ENCODE measurements at places on chromosomes 5 and 9.

- DNase-seq, result no peak
Observed at GRCh38 chr5:94632024-94632423, 13.6 kb downstream of the SLF1 start.

DNA sequence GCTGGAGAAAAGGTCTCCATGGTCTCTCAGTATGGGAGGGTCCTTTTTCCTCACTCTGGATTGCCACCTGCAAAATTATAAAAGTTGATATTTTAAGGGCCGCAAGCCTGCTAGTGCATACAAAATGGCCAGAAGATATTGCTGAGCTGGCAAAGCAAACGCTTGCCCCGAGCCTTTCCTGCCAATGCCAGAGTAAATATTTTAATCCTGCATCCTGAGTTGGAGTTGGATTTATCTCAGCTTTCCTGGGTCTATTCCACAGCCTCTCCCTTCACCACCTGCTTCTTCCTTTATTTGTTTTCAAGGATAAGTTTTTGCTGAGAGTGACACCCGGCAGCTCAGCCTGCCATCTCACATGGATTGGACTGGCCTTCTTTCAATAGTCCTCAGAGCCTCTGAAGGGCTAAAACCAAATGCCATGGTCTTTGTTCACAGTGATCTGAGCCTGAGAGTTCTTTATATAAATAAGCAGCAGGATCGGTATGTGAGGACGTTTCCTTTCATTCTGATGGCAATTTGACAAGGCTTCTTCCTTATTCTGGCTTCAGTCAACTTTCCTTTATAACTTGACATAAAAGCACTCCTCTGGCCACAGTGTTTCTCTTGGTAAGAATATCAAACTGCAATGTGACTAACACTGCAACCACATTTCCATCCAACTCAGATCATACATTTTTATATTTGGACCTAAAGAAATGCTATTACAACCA, 170.1 kb downstream of the ADAMTS12 start:
- no peak for DNase-seq

GRCh38 chr9:137161558-137162486, 8.0 kb downstream of the LRRC26 start:
- DNase-seq, result no peak

DNA sequence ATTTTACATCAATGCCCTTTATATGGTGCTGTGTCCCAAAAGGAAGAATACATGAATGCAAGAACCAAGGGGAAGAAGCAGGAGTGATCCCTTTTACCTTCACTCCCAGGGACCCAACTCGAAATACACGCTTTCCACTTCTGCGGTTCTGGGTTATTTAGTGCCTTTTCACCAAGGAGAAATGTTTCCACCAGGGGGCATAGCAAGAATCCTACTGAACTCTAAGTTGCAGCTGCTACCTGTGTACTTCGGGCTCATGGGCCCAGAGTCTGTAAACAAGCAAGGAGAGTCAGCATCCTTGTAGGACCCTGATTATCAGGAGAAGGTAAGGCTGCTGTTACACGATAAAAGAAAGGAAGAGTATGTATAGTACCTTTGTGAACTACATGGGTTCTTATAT, 45.7 kb downstream of the DPYSL3 start:
- no peak for DNase-seq

DNA sequence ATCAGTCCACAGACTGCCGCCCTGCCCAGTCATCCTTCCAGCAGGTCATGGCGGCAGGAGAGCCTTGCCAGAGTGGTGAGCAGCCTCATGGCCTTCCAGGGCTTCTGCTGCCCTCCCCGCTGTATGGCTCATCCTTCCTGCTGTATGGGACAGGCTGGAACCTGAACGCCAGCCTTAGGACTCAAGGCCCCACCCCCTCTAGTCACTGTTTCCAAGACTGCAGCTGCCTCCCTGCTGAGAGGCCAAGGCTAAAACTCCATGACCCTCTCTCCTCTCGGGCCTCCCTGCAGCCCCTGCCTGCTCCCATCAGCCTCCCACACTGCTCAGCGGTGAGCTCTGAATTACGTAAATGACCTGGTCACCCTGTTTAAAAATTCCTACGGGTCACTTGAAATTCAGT, 227.5 kb downstream of the AGTPBP1 start:
- no peak for DNase-seq

GRCh38 chr5:181163487-181164075, 16.2 kb downstream of the OR2V2 start:
- no peak for DNase-seq

DNA sequence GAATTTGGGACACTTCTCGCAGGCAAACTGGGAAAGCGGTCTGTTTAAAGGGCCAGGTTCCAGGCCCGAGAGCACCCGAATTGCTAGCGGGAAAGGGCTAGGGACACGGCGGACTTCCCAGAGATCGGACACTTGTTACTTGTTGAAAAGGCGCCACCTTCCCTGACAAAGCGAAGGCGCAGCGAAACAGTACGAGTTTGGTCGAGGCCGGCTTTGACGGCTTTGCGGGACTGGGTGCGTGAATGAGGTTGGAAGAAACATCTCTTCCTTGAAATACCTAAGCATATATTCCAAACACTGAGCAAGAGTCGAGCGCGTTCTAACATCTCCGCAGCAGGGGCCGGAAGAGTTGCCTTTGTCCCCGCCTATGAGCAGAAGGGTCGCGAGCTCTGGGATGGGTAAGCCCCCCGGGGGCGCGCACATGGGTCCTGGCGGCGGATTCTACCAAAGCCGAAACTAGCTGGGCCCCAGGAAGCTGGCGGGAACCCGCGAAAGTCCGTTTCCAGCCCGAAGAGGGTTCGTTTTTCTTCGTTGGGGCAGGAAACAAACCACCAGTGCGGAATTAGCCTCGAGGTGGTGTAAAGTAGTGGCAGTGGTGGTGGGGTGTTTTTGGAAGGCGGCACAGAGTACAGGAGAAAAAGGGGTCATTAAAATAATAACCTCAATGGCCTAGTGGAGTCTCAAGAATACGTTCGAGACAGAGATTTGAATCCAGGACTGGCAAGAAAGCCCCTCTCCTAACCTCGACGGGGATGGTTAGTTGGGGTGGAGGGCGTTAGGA, 1.5 kb downstream of the GDNF start:
- DNase-seq, result no peak

GRCh38 chr5:178338126-178338749, 105.6 kb upstream of the PHYKPL start:
- no peak for DNase-seq

DNA sequence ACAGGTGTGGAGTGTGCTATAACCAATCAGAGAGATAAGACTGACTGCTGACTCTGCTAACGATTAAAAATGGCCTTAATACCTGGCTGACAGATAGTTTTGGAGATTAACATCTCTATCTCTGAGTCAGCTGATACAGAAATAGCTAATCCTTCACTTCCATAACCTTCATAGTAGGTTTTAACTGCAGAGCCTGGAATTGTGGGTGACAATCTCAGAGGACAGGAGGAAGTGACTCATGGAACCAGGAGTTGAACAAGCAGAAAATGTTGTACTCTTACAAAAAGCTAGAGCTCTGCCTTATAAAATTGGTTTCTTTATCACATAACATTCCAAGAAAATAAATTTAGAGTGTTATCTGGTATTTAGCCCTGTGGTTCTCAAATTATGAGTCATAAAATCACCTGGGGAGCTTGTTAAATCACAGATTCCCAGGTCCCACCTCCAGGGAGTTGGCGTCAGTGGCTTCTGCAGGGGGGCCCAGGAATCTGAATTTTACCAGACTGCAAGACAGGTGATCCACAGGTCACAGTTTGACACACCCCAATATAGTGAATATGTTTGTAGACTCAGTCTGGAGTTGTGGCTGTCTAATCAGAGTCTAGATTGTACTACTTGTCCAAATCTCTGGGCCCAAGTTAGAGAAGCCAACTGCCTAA, 44.4 kb upstream of the AFAP1L1 start:
- DNase-seq, result no peak

GRCh38 chr9:99075246-99075912, 29.5 kb upstream of the TGFBR1 start:
- DNase-seq, result no peak

DNA sequence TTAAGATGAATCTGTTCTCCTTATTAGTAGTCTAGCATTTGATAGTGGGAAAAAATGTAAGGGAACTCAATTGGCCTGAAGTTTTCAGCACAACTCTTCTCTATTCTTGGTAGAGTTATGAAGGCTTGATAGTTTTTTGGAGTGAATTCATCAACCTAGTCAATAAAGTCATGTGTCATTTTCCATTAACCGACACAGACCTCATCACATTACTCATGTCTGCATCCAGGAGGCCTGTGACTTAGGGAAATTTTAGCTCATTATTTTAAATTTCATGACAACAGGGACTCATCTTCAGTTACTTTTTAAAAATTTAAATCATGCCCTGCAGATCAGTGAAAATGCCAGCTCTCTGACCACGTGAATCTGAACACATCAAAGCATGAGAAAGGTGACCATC, 63.3 kb downstream of the ADAMTS16 start:
- no peak for DNase-seq

- no peak for DNase-seq
Observed at GRCh38 chr9:73896061-73896460, 601.1 kb upstream of the RORB start.

DNA sequence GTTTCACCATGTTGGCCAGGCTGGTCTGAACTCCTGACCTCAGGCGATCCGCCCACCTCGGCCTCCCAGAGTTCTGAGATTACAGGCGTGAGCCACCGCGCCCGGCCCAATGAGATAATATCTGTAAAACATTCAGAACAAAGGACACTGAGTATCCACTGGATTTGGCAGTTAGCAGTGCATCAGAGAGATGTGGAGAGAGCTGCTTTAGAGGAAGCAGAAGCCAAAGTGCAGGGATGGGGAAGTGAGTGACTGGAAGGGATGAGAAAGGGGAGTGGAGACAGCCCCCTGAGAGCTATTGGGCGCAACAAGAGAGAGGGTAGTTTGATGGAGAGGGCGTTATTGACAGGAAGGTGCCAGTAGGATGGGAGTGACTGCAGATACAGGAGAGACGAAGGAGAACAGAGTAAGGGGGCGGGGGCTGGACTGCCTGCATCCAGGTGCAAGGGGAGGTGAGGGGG, 157.5 kb upstream of the SHB start:
- DNase-seq, result no peak

GRCh38 chr5:141373673-141374317, at the start of gene PCDHGA6:
Gene PCDHGA6, plus strand, starts transcription at chr5:141373891. Its CDS starts 193 bp downstream, at chr5:141374084.
- DNase-seq, result no peak

DNA sequence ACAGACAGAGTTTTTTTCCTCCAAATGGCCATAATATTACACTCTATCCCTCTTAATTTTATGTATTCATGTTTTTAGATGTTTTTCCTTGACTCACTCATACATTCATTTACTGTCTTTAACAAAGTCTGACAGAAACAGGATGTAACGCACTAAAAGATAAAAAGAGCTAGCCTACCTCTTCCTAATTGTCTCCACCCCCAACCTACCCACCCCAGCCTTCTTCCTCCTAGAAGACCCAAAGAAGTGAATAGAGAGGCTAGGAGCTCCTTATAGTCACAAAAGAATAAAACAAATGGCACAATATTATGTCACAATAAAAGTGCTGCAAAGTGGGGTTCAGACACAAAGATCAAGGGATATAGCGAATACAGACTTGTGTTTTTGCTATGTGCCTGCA, 719 bp downstream of the NOL8 start:
- no peak for DNase-seq

DNA sequence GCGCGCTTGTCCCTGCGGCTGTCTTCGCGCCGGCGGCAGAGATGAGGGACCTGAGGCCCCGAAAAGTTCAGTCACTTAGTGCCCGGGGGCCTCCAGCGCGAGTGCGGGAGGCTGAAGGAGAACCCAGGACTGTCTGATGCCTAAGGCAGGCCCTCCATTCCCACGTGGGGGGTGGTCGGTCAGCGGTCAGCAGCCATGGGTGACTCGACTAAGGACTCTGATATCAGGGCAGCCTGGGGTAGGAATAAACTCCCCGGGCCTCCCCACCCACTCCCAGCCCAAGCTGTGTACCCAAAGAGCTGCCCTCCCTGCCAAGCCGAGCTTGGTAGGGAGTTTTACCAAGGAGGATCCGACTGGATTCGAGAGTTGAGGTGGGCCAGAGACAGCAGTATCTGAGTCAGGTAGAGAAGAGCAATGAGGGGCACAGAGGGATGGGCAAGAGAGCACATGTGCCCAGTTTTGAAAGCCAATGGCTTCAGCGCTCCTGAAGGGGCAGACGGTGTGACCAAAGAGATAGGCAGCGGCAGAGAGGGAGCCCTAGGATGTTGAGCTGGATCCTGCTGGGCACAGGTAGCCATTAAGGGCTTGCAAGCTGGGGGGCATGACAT, 787 bp downstream of the FGFR4 start:
- DNase-seq, result no peak

GRCh38 chr9:1870915-1871314, 144.2 kb upstream of the SMARCA2 start:
- no peak for DNase-seq

GRCh38 chr5:112757468-112758208, 20.0 kb downstream of the APC start:
- DNase-seq, result no peak

GRCh38 chr5:106755066-106755465, 915.7 kb downstream of the EFNA5 start:
- no peak for DNase-seq

GRCh38 chr5:74174366-74174765, 466.2 kb downstream of the ENC1 start:
- DNase-seq, result no peak

GRCh38 chr5:55483885-55484284, 50.9 kb downstream of the PLPP1 start:
- no peak for DNase-seq

DNA sequence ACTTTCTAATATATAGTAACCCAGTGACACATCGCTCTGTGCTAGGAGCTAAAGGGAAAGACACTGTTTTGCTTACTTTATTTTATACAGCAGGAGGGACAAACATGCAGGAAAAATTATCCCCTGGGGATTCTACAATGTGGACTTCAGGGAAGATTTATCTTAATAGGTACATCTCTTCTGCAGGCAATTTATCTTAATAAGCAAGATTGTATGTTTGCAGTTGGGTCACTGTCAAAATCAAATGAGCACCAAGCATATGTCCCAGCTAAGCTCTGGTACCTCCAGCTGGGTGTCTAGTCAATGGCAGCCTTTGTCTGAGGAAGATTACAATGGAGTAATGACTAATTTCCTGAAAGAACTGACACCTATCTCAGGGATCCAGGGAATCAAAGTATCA, 309.9 kb upstream of the PANK3 start:
- no peak for DNase-seq

- DNase-seq, result no peak
Observed at GRCh38 chr5:16805486-16805885, 130.6 kb downstream of the MYO10 start.

GRCh38 chr5:20368571-20369517, 380.8 kb upstream of the CDH18 start:
- DNase-seq, result no peak

DNA sequence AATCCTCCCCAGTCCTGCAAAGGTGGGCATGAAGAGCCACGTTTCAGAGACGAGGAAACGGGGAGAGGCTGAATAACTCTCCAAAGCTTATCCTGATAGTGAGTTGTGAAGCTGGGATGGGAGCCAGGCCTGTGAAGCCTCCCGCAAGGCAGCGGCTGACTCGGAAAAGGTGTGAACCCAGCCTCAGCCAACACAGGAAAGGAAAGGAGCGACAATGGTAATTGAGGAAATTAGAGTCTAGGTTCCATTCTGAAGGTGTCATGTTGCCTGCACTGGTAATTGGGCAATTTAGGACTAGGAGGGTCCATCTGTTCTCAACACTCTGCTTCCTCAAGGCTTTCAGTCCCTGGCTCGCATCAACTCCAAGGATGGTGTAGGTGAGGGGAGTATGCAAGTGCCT, 83.4 kb downstream of the LIFR start:
- no peak for DNase-seq
